Right ventricle myocardium superior (tissue), 1 donor: ENCODE measurements at places on chromosomes 3 and 15. TPM values are rescaled to one million over a fixed set of nuclear protein-coding genes. Genes with fewer than 3 reads are reported as not detected.

GRCh38 chr15:79570004-79570403 is 137.9 kb downstream of the MINAR1 start:
- DNase-seq, result no peak

GRCh38 chr3:72447059-72447946 is 400.9 kb downstream of the SHQ1 start:
- peak; percentile 96 for DNase-seq

BSN gene
- 0.27 TPM for total RNA-seq

DNA sequence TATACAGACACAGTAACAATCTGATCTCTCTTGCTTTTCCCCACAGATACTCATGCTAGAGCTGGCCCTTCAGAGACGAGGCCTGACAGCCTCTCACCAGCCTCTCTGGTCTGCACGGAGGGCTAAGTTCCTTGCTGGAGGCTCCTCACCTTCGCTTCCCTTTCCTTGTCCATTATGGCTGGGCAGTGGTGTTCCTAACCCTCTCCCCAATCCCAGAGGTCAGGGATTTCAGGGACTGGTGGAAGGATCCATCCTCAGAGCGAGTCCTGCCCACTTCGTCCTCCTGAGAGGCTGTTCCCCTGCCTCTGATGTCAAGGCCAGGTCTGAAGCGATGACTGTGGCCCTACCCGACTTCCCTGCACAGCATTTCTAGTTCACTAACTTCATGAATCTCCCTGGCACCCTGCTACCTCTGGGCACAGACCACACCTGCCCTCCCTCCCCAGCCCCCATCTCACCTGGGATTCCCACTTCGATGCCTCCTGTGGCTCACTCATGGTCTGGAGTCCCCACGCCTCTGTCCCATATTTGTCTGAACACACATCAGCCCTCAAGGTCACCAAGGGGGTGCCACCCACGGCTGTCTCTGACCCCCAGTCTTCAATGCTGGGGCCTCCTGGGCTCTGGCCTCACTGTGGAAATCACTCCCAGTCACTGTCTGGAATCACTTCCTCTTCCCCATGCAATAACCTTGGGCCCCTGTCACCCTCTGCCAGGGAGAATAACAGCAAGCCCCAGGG is 124.9 kb upstream of the PRR20G start:
- DNase-seq, result no peak

CCDC13 gene
- 0.24 TPM for total RNA-seq

DNA sequence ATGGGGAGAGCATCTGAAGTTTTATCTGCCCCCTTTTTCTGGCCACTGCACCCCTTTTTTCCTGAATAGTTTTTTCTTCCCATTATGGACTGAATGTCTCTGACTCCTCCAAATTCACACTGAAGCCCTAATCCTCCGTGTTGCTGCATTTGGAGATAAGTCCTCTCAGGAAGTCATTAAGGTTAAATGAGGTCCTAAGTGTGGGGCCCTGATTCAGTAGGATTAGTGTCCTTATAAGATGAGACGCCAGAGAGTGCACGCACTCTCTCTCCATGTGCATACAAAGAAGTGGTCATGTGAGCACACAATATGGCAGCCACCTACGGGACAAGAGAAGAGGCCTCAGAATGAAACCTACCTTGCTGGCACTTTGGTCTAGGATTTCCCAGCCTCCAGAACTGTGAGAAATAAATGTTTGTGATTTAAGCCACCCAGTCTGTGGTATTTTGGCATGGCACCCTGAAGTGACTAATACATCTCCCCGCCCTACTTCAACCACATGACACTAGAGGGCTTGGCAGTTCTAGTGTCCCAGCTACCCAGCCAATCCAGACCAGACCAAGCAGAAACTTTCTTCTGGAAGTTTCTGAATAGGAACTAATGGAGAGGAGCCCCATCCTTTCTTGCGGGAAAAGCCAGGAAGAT is 191.3 kb downstream of the PDE8A start:
- no peak for DNase-seq

GRCh38 chr3:65777050-65777449 is 261.7 kb downstream of the MAGI1 start:
- no peak for DNase-seq

SLC25A36 gene
- 87.8 TPM for total RNA-seq

UBA5 gene
- total RNA-seq, result 38.8 TPM

- no peak for DNase-seq
These were observed 54.2 kb upstream of the TMCO5A start for GRCh38 chr15:37880009-37880834.
